ENCODE measurements at places on chromosomes 16 and 17. TPM values are rescaled to one million over a fixed set of nuclear protein-coding genes. Genes with fewer than 3 reads are reported as not detected.

Gene TIMM22
- total RNA-seq: 19.5 TPM

- no peak for DNase-seq
Measured at GRCh38 chr16:57024894-57025680, 35.7 kb downstream of the NLRC5 start.

Gene CDRT15L2
- total RNA-seq: not detected

Gene CLDN7
- 2.4 TPM for total RNA-seq

Gene AMZ2
- 96.3 TPM for total RNA-seq

- peak; percentile 2 for DNase-seq
Measured at GRCh38 chr16:79811541-79811940, 211.0 kb upstream of the MAF start.

DNA sequence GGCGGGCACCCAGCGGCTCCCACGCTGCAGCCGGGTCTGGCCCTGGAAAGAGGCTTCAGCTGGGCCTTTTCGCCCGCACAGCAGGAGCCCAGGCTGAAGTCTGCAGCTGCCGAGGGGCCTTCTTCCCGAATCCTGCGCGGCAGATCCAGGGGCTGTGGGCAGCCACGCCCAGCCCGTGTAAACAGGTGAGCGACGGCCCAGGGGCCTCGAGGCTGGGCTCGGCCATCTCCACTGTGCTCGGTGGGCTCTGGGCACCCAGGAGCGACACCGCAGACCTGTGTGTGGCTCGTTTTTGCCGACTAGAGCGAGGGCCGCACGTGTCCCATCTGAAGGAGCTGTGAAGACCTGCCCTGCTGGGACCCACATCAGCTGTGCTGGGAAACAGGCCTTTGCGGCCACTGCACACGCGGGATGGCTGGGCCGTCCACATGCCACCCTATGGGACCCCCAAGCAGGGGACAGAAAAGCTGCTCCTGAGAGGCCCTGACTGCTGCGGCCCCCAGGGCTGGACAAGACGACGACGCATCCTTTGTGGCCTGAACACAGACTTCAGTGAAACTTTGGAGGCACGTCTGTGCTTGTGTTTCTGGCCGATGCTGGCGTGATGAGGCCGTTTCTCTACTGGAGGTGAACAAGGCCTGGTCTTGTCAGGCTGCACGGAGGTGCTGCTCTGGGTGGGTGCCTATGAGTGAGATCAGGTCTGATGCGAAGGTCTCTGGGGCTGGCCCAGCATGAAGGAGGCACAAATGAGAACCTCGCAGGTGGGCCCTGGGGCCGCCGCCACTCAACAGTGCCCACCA is 5.2 kb upstream of the APRT start:
- DNase-seq: no peak

Measured in M059J (cell line).